ENCODE measurements at places on chromosomes 12 and 14.
A peak's percentile ranks its signal among the peaks of the same experiment; 100 is the strongest.

DNA sequence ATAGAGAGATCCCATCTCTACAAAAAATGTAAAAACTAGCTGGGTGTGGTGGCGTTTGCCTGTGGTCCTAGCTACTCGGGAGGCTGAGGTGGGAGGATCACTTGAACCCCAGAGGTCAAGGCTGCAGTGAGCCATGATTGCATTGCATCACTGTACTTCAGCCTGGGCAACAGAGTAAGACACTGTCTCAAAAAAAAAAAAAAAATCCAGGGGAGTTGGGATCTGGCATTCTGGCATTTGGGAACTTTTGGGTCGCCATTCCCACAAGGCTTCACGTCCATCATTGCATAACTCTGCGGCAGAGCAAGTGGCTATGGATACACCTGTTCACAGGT, 34.7 kb upstream of the FAM181A start:
- DNase-seq = no peak

DNA sequence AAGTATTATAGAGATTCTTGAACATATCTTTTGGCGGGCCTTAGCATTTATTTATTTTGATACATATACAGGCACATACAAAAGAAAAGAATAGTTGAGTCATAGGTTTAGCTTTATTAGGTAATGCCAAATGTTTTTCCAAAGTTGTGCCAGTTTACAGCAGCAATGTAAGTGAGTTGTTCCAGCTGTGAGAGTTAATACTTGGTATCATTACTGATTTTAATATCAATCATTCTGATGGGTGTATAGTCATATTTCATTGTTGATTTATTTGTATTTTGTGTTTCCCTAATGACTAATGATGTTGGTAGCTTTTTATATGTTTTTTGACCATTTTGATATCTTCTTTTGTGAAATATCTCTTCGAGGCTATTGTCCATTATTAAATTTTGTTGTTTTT, 122.4 kb downstream of the MIPOL1 start:
- DNase-seq = no peak

GRCh38 chr14:94173471-94173884, 644 bp upstream of the PPP4R4 start:
- DNase-seq = no peak

DNA sequence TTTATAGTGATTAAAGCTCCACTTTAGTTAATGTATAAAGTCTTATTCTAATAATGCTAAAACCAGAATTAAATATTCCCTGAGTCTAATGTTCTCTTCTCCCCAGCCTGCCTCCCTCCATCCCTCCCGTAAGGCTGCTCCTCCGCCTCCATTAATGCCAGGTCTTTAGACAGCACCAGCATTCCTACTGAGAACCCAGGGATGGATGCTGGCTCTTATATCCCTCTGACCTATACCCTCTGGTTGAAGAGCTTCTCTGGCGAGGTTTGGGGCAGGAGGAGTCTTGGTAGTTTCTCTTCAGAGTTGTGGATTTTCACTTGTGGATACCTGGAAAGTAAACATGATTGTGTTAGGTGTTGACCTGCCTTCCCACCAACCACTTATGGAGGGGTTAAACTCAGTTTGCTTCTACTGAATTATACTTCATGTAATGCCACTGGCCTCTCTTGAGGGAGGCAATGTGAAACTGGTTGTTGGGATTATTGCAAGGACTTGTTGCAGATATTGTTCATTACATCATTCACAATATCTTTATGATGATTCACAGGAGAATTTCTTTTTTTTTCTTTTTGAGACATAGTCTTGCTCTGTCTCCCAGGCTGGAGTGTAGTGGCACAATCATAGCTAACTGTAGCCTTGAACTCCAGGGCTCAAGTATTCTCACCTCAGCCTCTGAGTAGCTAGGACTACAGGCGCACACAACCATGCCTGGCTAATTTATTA, 11.1 kb upstream of the SMAGP start:
- DNase-seq = no peak

DNA sequence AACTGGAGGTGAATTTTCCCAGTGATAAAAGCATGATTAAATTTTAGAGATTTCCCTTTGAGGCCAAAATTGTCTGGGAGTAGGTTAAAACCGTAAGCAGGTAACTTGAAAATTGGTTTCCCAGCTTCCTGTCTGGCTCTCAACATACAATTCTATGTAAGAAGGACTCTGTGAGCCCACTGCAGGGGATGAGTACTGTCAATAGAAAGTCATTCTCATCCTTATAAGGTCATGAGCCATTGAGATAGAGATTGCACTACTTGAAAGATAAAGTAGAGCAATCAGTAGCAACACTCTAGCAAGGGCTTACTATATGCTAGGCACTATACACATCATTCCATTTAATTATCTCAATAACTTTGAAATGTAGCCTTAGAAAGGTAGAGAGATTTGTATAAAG, 225.6 kb upstream of the HMGA2 start:
- DNase-seq = no peak

DNA sequence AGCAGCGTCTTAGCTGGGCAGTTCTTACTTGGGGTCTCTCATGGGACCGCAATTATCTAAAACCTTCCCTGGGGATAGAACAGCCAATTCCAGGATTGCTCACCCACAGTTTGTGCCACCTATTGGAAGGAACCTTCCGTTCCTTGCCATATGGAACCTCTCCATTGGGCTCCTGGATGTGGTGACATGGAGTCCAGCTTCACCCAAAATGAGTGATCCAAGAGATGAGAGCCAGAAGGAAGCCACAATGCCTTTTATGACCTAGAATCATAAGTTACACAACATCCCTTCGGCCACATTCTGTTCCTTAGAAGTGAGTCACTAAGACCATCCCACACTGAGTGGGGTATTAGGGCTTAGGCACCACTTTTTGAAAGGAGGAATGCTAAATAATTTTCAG, 164.4 kb downstream of the FBXL14 start:
- peak; percentile 4 for DNase-seq

- DNase-seq = no peak
Observed at GRCh38 chr14:100203962-100204834, 34.7 kb upstream of the YY1 start.

DNA sequence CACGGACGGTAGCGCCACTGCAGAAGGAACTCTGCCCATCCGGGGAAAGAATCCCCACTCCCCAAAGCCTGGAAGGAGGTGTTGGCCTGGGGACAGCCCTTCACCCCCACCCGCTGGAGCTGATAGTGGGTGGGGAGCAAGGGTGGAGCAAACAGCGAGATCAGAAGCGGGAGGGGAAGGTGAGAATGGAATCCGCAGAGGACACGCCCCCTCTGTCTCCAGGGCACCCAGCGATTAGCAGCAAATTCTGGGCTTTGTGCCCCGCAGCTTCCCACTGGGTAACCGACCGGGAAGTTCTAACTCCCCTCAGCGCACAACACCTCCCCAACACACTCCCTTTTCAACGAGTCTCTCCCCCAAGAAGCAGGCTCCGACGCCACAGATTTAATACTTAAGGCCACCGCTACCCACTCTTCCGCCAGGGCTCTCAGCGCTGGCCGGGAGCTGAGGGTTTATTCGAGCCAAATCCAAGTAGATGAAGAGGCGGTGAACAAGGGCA, 1.4 kb downstream of the SLC25A29 start:
- no peak for DNase-seq

GRCh38 chr14:38143659-38144505, 63.8 kb upstream of the SSTR1 start:
- no peak for DNase-seq

DNA sequence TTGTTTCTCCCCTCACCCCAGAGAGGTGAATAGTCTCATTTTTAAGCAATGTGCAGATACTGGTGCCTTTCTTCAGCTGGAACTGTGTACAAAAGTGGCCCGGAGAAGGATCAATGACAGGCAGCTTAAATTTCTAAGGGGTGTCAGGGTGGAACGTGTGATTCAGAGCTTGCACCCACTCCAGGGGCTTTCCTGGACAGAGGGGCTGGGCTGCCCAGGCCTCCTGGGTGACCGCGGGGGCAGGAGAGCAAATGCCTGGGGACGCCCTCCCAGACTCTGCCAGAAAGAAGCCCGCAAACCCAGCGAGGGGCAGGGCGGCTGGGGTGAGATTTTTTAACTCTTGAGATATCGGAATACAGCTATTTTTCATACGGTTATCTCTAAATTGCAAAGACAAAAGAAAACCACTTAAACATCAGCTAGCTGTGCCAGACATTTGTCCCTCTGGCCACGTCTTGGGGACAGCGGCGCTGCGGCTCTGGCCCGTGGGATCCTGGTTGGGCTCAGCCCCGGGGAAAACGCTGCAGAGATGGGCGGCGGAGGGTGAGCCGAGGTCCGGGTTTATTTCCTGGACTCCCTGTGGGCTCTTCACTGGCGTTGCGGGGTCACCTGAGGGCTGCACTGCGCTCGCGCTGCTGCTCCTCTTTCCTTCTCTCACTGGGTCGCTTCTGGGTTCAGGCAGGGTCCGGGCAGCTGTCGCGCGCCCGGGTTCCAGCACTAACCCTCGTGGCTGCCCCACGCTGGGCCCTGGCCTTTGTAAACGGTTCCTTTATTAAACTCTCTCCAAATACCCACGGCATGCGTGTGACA, 35.8 kb downstream of the NFKBIA start:
- DNase-seq = no peak

DNA sequence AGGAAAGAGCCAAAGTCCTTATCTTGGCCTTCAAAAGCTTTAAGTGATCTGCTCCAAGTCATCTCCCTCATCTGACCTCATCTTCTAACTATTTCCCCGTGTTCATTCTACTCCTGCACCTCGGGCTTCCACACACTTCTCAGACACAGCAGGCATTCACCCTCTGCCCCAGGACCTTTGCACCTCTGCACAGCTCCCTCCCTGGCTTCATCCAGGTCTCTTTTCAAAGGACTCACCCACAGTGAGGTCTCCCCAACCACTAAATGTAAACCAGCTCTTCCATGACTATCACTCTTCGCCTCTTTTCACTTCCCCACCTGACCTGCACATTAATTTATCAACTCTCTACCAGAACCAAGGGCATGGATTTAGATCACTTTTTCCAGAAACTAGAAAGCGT, 161.8 kb downstream of the PIWIL1 start:
- DNase-seq = no peak

GRCh38 chr12:59649203-59649602, 53.4 kb downstream of the SLC16A7 start:
- no peak for DNase-seq

DNA sequence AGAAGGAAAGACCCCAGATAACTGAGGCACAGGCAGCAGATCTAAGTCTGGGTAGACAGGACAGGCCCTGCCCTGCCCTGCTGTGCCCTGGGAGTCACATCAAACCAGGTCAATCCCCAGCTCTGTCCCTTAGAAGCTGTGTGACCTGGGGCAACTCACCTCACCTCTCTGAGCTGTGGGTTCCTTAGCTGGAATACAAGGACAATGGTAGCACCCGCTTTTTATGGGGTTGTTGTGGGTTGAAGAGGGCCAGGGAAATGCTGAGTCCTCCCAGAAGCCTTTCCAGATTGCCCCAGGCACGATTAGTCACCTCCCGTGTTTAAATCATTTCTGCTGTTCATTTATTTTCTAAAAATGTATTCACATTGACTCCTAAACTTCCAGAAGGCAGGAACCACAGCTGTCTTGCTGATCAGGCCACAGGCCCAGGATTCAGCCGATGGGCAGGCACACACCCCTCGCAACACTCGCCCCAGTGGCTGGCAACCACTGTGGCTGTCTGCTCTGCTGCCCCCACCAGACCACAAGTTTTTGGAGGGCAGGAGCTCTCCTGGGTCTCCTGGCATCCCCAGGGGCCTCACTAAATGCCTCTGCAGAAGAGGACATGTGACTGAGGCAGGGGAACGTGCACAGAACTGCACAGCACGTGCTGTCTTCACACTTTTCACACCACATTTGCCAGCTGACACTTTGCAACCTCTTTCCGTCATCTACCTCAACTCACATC, 3.0 kb downstream of the SELPLG start:
- peak; percentile 88 for DNase-seq

Measured in foreskin melanocyte (primary cell).